ENCODE measurements at places on chromosomes 13 and 19. TPM values are rescaled to one million over a fixed set of nuclear protein-coding genes. Genes with fewer than 3 reads are reported as not detected.

Gene TEKTIP1
- 2.4 TPM for polyA plus RNA-seq

Gene PNMA8A
- polyA plus RNA-seq: 43.4 TPM

Gene KCNRG
- polyA plus RNA-seq: 0.47 TPM

Gene ZNF296
- 0.87 TPM for polyA plus RNA-seq

Gene SYT3
- polyA plus RNA-seq: not detected
